ENCODE measurements at places on chromosomes 1 and 21.

- DNase-seq: no peak
These were observed 2.7 kb upstream of the NHLH1 start for GRCh38 chr1:160363951-160364735.

GRCh38 chr1:204319027-204319426 lies 40.7 kb downstream of the PLEKHA6 start:
- DNase-seq: no peak

DNA sequence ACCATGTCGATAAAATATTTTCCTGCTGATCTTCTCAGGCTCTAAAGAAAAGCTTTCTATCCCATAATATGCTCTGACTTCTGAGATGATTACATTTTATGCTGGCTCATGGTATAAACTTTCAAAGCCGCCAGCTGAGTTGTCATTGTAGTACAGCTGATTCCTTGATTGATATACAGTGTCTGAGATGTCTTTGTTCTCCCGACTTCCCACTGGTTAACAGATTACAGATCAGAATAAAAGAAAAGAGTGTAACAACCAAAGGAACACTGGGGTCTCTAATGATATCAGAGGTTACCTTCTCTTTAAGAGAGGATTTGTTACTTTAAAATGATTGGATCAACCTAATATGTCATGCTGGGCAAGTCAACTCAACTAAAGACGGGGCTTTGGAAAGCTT lies 485.4 kb upstream of the LRRC7 start:
- DNase-seq: no peak

- no peak for DNase-seq
These were observed 41.6 kb downstream of the NSL1 start for GRCh38 chr1:212749821-212750535.

GRCh38 chr1:219298571-219299148 lies 125.0 kb downstream of the LYPLAL1 start:
- no peak for DNase-seq

- no peak for DNase-seq
These were observed 38.8 kb upstream of the TNFSF4 start for GRCh38 chr1:173245892-173246291.

GRCh38 chr1:201214886-201215285 lies 24.3 kb downstream of the IGFN1 start:
- DNase-seq: no peak

GRCh38 chr1:25503551-25504426 lies 39.6 kb upstream of the LDLRAP1 start:
- no peak for DNase-seq

DNA sequence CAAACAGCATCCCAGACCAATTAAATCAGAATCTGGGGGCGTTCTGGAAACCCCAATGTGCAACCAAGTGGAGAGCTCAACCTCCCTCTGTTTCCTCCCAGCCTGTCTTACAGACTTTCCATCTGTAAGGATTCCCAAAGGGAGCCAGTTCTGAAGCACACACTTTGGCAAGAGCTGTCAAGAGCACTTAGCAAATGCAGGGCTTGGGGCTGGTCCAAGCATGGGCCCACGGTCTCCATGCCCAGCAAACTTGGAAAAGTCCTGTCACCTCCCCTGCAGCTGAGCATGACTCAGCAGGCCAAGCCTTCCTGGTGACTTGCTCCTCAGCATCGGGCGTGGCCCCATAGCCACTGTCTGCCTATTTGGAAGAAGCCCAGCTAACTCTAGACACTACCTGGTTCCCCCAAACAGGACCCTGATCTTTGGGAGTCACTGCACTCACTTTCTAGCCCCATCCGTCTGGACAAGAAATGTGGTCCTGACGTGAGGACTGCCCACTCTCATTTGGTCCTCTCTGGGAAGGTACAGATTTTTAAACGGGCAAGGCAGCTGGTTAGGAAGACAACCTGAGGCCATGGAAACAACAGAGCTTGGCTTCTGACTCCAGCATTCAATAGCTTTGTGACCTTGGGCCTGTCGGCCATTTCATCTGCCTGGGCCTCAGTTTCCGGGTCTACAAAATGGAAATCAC lies 16.9 kb downstream of the SLC2A1 start:
- DNase-seq: no peak

DNA sequence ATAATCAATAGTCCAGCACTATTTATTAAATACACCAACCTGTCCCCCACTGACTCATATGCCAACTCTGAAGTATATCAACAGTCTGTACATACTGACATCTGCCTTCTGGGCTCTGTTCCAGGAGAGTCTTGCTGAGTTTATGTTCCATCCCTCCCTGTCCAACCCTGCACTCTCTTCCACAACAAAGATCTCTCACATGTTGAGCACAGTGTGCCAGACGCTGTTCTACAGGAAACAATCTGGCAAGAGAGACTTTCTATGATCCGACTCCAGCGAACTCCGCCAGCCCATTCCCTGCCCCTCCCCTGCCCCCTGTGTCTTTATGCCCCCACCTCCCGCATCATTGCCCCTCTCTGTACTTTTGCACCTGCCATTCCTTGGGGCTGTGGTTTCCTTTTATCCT lies 3.4 kb downstream of the LACTBL1 start:
- DNase-seq: no peak

- no peak for DNase-seq
These were observed 1.9 kb downstream of the WLS start for GRCh38 chr1:68230484-68230802.

DNA sequence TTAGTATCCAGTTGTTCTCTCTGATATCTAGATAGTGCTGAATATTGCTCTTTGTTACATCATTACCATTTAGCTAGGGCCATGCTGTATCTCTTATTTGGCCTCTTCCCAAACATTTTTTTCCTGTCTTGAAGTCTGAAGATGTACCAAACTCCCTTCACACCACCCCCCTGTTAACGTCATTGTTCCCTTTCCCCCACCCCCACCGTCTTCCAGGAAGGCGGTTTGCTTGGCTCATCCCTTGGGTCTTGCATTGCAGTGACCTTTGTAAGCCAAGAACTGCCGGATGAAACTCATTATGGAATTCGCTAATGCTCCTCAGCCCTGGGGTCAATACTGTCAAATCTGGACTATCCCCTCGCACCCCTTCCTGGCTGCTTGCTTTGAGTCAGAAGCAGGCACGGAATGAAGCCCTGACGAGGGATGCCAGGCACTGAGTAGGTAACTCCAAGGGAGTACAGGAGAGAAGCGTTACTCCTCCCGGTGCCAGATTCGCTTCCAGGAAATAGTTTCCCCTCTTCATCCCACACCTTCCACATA lies 283.1 kb downstream of the TM2D1 start:
- DNase-seq: no peak

- DNase-seq: no peak
These were observed 135.4 kb downstream of the LMO4 start for GRCh38 chr1:87464022-87464490.

DNA sequence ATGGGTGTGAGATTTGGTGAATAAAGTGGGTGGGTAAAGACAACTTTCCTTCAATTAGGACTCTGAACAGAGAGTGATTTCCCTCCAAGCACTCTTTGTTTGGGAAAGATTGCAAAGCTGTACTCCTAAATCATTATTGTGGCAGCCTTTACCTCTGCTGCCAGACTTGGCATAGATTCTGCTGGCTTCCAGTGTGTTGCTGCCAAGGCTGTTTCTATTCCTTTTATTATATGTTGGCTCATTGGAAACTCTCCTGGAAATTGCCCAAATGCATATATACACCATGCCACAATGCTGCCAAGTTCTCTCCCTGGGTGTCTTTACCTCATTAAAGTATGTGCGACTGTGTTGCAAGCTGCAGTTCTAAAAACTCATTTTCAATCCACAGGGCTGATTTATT lies 668.0 kb downstream of the MRPL39 start:
- no peak for DNase-seq

DNA sequence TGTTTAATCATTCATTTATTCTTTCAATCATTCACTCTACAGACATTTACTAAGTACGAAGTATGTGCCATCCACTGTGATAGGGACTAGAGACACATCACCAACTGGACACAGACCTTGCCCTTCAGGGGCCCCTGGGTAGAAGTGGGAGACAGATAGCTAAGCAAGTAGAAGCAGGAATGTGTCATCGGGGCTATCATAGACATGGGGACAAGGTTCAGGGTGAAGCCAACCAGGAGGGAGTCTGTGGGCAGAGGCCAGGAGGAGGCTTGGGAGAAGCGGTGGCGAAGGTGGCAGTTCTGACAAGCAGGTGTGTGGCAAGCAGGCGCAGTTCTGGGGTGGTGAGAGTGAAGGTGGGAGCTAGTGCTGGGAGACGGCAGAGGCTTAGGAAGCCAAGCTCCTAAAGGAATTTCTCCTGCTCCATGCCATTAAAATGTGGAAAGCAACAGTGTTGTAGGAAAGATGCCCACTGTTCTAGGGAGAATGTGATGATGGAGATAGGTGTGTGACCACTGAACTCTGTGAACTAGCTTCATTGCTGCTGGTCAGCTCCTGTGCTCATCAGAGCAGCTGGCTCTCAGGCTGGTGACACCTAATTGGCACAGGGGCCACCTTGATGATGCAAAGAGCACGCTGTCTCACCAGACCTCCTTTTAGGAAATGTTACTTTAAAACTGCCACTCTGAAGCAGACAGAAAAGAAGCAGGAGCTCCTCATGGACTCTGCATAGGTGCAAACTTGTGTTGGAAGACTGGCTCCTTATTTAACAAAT lies 79.7 kb upstream of the LPGAT1 start:
- DNase-seq: no peak

DNA sequence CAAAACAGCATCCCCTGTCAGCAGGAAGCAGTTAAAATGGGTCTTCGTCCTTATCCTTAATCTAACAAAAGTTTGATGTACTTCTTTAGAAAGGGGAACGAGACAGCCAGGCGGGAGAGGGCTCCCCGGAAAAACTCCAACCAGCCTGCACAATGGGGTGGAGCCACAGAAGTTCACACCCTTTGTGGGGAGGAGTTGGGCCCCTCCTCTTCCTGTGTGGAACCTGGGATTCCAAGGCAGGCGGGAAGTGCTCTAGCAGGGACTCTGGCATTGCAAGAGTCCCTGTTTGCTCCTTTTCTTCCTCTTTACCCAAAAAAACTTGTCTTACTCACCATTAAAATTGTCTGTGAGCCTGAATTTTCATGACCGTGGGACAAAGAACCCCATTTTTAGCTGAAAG lies 47.7 kb downstream of the FCRL5 start:
- no peak for DNase-seq

DNA sequence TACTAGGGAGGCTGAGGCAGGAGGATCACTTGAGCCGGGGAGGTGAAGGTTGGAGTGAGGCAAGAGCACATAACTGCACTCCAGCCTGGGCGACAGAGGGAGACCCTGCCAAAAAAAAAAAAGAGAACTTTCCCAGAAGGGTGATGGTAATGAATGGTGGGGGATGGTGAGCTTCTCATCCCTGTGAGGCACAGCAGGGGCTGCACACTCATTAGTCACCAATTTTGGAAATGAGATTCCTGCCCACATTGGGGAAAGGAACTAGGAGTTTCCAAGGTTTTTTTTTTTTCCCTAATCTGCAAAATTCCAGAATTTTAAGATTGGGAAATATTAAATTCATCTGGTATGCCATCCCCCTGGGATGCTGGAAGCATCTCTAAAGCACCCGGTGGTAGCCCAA lies 50.2 kb upstream of the SSBP3 start:
- no peak for DNase-seq

- DNase-seq: no peak
These were observed 39.2 kb upstream of the SERBP1 start for GRCh38 chr1:67469431-67469830.

DNA sequence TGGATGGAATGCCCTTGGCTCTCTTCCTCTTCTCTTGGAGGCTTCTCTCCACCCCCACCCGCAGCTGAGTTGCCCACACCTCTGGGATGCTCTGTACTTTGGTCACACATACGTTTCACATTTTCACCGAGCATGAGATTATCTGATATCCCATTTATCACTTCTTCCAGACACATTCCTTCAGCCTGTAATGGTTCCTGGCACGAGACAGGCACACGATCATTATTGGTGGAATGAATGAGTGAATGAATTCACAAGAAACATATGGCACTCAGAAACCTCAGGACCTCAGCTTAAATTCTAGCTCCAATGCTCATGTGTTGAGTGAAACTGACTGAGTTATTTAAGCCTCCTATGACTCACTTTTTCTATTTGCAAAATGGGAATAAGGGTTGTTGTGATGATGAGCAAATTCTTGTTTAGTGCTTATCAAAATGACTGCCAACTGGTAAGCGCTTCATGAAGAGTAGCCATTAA lies 242.7 kb upstream of the JUN start:
- no peak for DNase-seq

- no peak for DNase-seq
These were observed 31.3 kb upstream of the KCNA2 start for GRCh38 chr1:110637475-110637874.

DNA sequence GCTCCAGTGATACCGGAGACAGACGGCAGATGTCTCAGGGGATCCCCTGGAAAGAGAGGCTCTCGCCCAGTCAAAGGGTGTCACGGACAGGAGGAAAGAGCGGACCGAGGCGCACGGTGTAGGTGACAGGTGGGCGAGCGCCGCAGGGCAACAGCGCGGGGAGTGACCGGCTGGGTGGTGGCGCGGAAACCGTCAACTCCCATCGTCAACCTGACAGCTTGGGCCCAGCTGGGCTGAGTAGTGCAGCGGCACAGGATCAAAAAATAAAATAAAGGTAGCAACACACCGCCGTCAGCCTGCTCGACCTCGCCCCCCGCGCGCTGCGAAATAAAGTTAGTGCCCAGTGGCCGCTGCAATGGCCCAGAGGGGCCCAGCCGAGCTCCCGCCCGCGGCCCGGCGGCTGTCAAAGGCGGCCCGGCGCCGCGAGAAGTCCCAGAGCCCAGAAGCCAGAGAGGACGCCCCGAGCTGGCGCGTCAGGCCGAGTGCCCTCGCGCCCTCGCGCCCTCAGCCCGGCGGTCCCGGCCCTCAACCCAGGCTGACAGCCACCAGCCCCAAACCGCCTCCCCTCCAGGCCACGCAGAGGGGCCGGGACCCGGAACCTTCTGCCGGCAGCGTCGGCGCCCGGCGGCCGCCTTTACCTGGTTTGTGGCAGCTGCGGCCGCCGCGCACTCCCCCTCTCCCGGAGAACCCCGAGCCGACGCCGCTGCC lies at the start of gene LYST:
TSS of gene LYST (minus strand) at position 702 of the 708 bp plus-strand sequence. CDS start 36,489 bp downstream, outside the sequence.
- no peak for DNase-seq

- no peak for DNase-seq
These were observed 20.4 kb downstream of the PRPF38A start for GRCh38 chr1:52424813-52425212.

GRCh38 chr1:201460814-201461644 lies 8.0 kb downstream of the PHLDA3 start:
- no peak for DNase-seq

- DNase-seq: no peak
These were observed 15.0 kb downstream of the BTG3 start for GRCh38 chr21:17597680-17598079.

- DNase-seq: no peak
These were observed 131.0 kb downstream of the TGFBR3 start for GRCh38 chr1:91754816-91755580.

GRCh38 chr1:78760858-78761257 lies 111.2 kb downstream of the IFI44 start:
- no peak for DNase-seq

GRCh38 chr1:62045574-62045973 lies 149.1 kb upstream of the L1TD1 start:
- no peak for DNase-seq

GRCh38 chr21:37128076-37128475 lies 55.0 kb downstream of the TTC3 start:
- DNase-seq: no peak

GRCh38 chr1:33636209-33636608 lies 163.8 kb downstream of the ZSCAN20 start:
- DNase-seq: no peak

- no peak for DNase-seq
These were observed 34.6 kb upstream of the FHAD1 start for GRCh38 chr1:15212216-15212953.

GRCh38 chr1:32743380-32744070 lies 41.0 kb upstream of the SYNC start:
- DNase-seq: no peak
